Stimulated activated CD8-positive, alpha-beta memory T cell treated with anti-CD3 and anti-CD28 coated beads, Interleukin-4, amount 100 ng/mL, for 4 hours (primary cell): ENCODE measurements at places on chromosomes 13 and 19.

- DNase-seq, result no peak
Observed at GRCh38 chr13:52067237-52067636, 42.7 kb downstream of the UTP14C start.

GRCh38 chr13:97223711-97224541, 1.8 kb downstream of the MBNL2 start:
- no peak for DNase-seq

DNA sequence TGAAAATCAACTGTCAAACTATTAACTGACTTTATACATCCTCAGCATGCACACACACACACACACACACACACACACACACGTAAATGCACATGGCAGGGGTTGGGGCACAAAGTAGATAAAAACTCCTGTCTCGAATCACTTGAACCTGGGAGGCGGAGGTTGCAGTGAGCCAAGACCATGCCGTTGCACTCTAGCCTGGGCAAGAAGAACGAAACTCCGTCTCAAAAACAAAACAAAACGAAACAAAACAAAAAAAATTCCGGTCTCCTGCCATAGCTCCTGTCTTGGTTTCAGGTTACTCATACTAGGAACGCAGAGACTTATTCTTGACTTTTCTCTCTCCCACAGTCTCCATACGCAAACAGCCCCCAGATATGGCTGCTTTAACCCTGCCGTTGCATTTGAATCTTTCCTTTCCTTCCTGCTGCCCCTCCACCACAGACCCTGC, 148.9 kb downstream of the SHISA2 start:
- DNase-seq, result no peak

DNA sequence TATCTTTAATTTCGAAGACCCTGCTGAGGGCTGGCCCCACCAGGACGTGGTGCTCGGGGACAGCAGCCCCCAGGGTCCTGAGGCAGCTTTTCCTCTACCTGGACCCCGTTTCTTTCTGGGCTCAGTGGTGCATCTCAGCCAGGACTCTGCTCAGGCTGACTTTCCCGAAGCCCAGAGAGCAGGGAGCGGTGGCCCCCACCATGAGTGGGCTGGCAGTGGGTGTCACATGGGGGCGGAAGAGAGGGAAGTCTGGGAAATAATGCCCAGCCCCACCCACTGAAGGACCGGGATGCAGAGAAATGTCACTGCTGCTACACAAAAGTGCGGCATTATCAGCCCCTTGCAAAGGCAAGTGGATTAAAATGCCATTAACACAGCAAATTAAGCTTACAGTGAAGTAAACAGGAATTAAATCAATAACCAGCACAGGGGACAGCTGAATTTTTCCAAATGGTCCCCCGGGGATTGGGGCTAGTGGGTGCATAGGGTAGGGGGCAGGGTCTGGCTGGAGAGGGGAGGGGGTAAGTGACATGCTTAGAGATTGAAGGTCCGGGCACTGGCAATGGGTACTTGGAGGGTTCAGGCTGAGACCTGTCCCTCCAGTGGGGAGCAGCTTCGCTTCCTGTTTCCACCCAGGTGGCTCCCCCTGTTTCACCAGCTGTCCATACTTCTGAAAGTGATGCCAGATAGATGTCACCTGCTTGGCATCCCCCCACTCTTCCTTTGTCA, 177.3 kb downstream of the URI1 start:
- no peak for DNase-seq

- DNase-seq, result no peak
Observed at GRCh38 chr13:90793261-90793820, 554.1 kb upstream of the MIR17HG start.

DNA sequence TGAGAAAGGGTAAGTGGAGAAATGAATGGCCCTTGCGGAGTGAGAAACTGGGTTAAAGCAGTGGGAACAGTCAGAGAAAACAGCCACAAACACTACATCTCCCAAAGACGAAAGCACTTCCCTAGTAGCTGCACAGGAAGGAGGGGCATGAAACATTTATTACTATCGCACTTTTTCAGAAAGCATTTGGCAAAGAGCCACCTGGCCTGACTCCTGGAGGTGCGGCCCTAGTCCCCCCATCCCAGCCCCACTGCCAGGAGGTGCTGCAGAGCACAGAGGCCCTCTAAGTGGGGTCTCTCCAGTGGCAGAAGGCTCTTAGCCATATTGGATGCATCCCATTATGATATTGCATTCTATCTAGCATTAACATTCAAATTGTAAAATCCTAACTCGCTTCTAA, 55.8 kb downstream of the MTMR6 start:
- DNase-seq, result no peak

DNA sequence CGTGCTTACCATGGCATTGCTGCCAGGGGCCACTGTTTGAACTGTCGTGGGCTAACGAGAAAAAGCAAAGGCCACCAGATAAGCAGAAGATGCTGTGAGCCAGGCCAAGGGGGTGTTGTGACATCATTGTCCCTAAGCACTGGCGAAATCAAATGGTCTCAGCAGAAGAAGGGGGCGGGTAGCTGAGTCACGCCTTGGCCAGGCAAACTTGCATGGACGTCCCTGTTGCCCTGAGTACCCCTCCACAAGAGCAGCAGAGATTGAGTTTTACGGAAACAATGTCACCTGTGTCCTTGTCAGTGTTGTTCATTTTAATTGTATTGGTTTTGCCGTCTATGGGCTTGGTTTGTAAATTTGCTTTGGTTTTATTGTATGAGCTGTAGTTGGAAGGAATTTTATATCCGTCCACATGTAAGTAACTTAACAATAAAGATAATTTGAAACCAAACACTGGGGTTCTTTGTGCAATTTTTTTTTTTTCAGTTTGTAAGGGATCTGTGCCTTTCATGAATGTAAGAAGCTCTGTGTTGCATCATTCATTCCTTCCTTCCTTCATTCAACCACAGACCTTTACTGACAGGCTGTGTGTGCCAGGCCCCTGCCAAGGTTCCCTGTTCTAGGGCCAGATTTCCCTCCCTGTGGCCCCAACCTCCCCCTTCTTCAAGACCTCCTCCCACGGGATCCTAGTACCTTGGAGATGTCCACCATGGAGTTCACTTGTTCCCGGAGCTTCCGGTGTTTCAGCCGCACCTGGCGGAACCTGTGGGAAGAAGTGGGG, 12.3 kb downstream of the KCNN4 start:
- no peak for DNase-seq

DNA sequence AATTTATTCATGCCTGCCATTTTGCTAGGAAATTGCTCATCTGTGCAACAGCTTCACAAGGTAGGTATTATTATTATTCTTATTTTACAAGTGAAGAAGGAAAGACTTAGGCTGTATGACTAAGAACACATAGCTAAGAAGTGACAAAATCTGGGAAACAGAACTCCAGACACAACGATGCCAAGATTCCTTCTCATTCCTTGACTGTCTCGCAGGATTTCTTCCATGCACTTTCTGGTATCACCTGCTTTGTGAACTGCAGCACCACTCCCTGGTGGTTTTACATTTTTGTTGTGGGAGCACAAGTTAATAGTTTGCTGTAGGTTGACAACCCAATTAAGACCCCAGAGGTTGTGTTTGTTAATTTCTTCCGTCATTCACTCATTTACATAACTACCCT, 188.5 kb downstream of the LACC1 start:
- no peak for DNase-seq

GRCh38 chr13:31072041-31072440, 89.7 kb downstream of the HSPH1 start:
- DNase-seq, result no peak

DNA sequence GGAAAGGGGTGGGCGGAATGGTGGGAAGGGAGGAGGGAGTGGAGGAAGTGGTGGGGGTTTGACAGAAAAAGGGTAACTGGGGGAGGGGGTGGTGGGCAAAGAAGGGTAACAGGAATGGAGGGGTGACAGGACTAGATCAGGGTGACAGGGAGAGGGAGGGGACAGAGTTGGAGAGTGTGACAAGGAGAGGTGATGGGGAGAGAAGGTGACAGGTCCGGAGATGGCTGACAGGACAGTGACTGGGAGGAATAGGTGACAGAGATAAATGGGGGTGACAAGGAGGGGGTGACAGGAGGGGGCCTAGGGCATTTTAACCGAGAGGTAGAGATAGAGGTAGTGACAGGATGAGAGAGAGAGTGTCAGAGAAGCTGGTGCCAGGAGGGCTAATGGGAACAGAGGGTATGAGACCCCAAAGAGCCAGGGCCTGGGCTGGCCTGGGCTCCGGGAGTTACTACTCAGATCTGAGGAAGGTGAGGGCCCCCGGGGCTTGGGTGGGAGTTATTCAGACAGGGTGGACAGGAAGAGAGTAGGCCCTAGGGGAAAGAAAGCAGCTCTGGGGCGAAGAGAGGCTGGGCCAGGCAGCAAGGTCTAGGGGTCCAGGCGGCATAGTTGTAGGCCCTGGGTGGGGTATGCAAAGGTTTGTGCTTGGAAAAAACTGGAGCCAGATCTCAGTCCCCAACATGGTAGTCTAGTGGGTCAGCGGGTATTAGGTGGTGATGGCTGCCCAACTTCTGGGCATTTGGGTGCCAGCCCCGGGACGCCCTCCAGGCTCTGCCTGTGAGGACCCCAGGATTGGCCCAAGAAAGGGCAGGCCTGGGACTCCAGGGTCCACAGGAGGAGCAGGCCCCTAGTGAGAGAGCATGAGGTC, 660 bp downstream of the CIC start:
- DNase-seq, result no peak

DNA sequence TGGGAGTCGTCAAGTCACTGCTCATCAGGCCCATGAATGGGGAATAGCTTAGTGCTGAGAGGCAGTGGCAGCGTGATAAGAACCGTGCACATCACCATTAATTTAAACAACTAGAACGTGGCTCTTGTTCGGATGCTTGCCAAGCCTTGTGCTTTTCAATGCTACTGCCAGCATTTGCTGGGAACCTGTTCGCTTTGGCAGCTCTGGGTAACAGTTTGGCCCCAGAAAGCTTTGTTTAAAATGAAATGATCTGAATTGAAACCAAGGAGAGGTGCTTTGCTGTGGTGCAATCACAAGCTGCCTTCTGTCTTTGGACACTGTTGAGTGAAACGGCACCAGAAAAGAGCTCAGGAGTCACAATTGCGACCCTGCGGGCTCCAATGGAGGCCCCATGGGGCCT, 53.5 kb upstream of the OLFM4 start:
- DNase-seq, result no peak

GRCh38 chr19:53980539-53981375, 10.7 kb upstream of the CACNG6 start:
- no peak for DNase-seq

- no peak for DNase-seq
Observed at GRCh38 chr19:10352764-10353671, 13.6 kb upstream of the ICAM3 start.

DNA sequence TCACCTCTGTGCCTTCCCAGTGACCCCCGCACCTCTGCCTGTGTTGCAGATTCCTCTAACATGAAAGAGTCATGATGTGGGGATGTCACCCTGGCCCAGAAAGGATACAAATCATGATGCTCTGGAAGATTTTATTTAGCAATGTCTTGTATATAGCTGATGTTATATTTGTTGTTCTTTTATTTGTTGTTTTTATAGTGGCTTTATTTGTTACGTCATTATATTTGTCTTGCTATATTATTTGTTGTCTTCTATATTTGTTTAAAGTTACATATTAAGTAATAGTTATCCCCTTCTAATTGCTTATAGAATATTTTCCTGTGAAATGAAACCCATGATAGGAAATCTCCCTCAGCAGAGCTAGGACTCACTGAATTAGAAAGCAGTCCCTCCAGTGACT, 1149.2 kb downstream of the UQCRFS1 start:
- no peak for DNase-seq

GRCh38 chr13:77523834-77524728, 11.4 kb upstream of the SCEL start:
- DNase-seq, result no peak

GRCh38 chr13:36813225-36813624, 5.8 kb upstream of the RFXAP start:
- DNase-seq, result no peak

- DNase-seq, result no peak
Observed at GRCh38 chr13:40060296-40061007, 405.0 kb downstream of the COG6 start.

DNA sequence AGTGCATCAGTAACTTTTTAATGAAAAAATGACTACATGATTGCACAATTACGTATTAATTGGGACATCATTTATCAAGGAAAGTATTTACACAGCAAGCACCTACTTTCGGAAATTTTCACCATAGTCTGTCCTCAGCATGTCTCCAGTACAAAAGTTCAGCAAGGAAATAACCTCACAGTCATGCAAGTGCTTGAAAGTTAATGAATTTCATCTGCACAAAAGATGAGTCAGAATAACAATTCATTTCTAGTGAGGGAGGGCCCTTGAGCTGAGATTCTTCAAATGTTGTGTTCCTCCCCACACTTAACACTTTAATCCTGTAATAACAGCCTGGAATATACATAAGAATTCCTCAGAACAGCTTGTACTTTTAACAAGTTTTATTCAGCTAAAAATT, 49.0 kb upstream of the OXGR1 start:
- DNase-seq, result no peak

DNA sequence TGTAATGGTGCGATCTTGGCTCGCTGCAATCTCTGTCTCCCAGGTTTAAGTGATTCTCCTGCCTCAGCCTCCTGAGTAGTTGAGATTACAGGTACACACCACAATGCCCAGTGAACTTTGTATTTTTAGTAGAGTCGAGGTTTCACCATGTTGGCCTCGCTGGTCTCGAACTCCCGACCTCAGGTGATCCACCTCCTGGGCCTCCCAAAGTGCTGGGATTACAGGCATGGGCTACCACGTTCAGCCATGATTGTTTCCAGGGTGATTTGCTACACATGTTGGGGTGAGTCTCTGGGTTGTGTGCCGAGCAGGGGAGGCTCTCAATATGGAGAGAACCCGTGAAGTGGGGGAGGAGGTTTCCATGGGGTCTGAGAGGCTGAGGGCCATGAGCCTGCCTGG, 24.8 kb upstream of the CEACAM21 start:
- no peak for DNase-seq

DNA sequence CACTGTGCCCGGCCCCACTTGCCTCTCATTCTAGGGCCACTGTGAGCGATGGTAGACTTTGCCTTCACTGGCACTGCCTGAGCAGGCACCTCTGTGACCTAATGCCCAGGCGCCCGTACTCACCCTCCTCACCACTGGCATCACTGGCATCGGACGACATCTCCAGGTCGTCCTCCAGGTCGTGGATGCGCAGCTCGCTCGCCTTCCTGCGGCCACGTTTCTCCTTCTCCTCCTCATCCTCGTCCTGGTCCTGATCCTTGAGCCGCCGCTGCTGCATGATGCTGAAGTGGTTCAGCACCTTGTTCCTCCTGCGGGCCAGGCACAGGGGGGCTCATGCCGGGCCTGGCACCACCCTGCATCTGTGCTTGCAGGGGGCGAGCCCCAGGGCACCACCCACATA, 7.5 kb upstream of the PSPN start:
- no peak for DNase-seq
